Tibial nerve (tissue), 4 donors: ENCODE measurements at places on chromosomes 6 and 20. TPM values are rescaled to one million over a fixed set of nuclear protein-coding genes. Genes with fewer than 3 reads are reported as not detected.

DNA sequence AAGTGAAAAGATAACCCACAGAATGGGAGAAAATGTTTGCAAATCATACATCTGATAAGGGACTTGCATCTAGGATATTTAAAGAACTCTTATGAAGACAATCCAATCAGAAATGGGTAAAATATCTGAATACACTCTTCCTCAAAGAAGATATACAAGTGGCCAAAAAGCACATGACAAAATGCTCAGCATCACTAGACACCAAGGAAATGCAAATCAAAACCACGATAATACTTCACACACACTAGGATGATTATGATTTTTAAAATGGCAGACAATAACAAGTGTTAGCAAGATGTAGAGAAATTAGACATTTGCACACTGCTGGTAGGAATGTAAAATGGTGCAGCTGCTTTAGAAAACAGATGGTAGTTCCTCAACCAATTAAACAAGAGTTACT is 34.8 kb upstream of the SIRT5 start:
- no peaks in the 10 kb centered on the region for H3K4me1 ChIP-seq
- H3K27me3 ChIP-seq: no peaks in the 10 kb centered on the region
- H3K27ac ChIP-seq: no peak overlapping the region
- H3K36me3 ChIP-seq: no peaks in the 10 kb centered on the region
- no peak overlapping the region for H3K4me3 ChIP-seq

DNA sequence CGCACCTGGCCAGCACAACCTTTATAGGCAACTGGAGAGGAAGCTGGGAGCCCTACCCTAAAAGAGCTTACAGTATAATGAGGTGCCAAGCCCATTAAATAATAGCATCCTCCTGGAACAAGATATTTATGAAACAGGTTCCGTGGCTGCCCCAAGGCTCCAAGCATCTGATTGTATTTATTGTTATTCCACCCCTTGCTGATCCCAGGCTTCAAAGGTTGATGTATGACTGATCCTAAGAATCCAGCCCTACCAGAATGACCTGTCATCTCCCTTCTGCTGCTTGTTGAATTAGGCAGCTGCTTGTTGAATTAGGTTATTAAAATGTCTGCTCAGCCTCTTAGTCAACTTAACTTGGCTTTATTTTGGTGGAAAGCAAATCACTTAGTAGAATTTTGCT is 35.2 kb upstream of the SASH1 start:
- H3K27ac ChIP-seq: no peak overlapping the region
- no peak overlapping the region for H3K4me3 ChIP-seq

- DNase-seq: no peak
- H3K27me3 ChIP-seq: no peaks in the 10 kb centered on the region
- no peaks in the 10 kb centered on the region for H3K4me1 ChIP-seq
- H3K4me3 ChIP-seq: no peak overlapping the region
Observed at GRCh38 chr20:1035466-1035865, 33.4 kb upstream of the RSPO4 start.

DNA sequence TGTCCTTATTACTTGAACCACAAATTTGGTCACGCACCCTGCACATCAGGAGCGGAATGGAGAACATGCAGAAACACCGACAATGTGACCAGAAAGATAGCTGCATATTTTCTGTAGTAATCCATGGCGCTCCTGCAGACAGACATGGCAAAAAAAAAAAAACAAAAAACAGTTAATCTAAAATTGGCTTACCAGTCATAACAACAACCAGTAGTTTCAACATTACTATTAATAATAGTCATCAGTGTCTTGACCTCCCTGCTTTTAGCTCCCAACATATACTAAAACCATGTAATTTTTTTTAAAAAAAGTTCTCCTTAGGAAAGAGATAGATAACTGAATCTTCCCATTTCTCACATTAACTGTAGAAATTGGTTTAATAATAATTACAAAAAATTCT is 6.8 kb downstream of the CGA start:
- no peaks in the 10 kb centered on the region for H3K27me3 ChIP-seq
- H3K36me3 ChIP-seq: no peaks in the 10 kb centered on the region
- H3K4me3 ChIP-seq: no peak overlapping the region
- no peaks in the 10 kb centered on the region for H3K4me1 ChIP-seq
- no peak for DNase-seq

FHL5 gene
- total RNA-seq: 28.3 TPM
